Glomerular endothelial cell (primary cell): ENCODE measurements at places on chromosomes 7 and 10. TPM values are rescaled to one million over a fixed set of nuclear protein-coding genes. Genes with fewer than 3 reads are reported as not detected.

MALSU1 gene
- 50.1 and 54.7 TPM in 2 replicates for total RNA-seq

ANKRD22 gene
- not detected in 2 replicates for total RNA-seq

SLC18A2 gene
- total RNA-seq, result 0.10 TPM in 1 of 2 replicates, not detected in the other

CYP26C1 gene
- total RNA-seq, result 0.05 and 1.1 TPM in 2 replicates

OPN4 gene
- total RNA-seq, result not detected in 2 replicates

ZMIZ1 gene
- total RNA-seq, result 25.8 and 50.1 TPM in 2 replicates

LRRC61 gene
- total RNA-seq, result 1.7 and 2.4 TPM in 2 replicates

HTR5A gene
- not detected in 2 replicates for total RNA-seq

CADPS2 gene
- 12.4 and 13.8 TPM in 2 replicates for total RNA-seq

STEAP2 gene
- 0.05 and 0.70 TPM in 2 replicates for total RNA-seq

LRRTM3 gene
- not detected in 2 replicates for total RNA-seq

CTAGE6 gene
- 0.39 and 0.88 TPM in 2 replicates for total RNA-seq

GPR37 gene
- total RNA-seq, result 1.2 and 2.2 TPM in 2 replicates

RASA4B gene
- total RNA-seq, result 12.1 and 14.4 TPM in 2 replicates

SLC18A3 gene
- not detected in 2 replicates for total RNA-seq

CHAT gene
- not detected in 2 replicates for total RNA-seq

H2BK1 gene
- total RNA-seq, result not detected in 2 replicates

AZGP1 gene
- total RNA-seq, result not detected in 2 replicates
